Stimulated activated CD4-positive, alpha-beta T cell treated with anti-CD3 and anti-CD28 coated beads, Interleukin-1b, Interleukin-23, amount 100 ng/mL, for 4 hours (primary cell): ENCODE measurements at places on chromosomes 2 and 18.

GRCh38 chr2:202194418-202194817 lies 44.0 kb downstream of the SUMO1 start:
- DNase-seq: no peak

- DNase-seq: no peak
Observed at GRCh38 chr2:174465327-174465726, 21.5 kb downstream of the GPR155 start.

- DNase-seq: no peak
Observed at GRCh38 chr2:69958480-69958879, 3.0 kb downstream of the ASPRV1 start.

GRCh38 chr18:3051718-3052410 lies 38.9 kb upstream of the LPIN2 start:
- DNase-seq: no peak

GRCh38 chr2:117551858-117552257 lies 262.6 kb upstream of the DDX18 start:
- DNase-seq: no peak

DNA sequence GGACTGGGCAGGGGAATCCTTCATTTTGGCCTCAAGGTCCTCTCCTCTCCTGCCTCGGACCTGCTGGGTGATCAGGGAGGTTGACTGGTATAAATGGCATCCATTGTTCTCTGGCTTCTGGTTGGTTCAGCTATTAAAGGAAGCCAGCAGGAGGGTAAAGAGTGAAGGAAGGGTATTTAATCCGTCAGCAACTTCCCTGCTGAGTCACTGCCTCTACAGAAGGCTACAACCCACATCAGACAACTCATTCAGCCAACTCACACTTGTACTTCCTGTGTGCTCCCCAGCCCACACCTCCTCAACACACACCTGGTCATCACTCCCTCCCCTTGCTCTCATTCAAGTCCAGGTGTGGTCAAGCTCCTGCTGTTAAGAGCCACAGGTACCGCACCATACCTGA lies 68.3 kb upstream of the MRPS9 start:
- DNase-seq: no peak

DNA sequence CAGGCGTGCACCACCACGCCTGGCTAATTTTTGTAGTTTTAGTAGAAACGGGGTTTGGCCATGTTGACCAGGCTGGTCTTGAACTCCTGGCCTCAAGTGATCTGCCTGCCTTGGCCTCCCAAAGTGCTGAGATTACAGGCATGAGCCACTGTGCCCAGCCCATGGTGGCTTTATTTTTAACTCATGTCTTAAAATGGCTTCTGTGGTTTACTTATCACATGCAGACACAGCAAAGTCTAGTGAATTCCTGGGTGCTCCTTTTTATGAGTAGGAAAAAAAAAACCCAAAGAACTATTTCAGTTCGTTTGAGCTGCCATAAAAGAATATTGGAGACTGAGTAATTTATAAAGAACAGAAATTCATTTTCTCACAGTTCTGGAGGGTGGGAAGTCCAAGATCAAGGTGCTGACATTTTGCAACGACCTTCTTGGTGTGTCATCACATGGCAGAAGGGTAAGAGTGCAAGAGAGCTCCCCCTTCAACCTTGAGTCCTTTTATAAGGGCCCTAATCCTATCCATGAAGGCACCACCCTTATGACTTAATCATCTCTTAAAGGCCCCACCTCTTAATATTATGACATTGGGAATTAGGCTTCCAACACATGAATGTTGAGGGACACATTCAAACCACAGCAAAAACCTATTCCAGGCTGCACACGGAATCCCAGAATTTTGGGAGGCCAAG lies 12.6 kb upstream of the REL start:
- no peak for DNase-seq

DNA sequence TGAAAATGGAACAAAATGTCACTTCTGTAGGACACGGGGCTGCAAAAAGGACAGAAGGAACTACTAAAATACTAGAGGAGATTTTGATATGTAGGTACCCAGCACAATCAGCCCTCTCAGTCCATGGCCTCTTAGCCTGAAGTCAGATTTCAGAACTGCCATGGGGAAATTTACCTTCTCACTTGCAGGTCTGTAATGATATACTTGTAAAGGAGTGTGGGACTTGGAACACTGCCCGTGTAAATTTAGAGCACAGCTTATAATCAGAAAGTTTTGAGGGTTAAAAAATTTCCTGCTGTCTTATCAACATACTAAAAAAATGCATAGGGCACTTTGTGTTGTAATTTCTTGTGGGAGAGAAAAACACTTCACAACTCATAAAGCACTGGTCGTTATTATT lies 60.6 kb downstream of the ZEB2 start:
- no peak for DNase-seq

DNA sequence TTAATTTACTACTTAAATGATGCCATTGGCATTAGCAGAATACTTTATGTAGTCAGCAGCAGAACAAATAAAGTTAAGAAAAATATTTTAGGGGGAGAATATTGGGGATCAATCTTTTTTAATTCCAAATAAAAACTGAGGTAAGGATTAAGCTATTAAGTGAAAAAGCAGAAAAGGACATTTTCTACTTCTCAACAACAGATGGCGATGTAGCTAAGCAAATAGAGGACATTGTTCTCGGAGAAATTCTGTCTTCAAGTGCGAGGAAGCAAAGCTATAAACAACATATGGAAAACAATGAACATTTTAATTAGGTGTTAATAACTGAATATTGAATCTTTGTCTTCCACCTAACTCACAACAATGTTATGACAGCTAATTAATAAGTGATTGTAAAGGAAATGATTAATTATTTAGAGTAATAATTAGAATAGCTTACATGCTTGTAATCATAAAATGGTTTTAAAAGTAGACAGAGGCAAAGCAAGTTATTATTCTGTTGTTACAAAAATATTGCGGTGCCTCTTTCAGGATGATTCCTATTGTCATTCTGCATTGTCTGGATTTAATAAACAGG lies 32.9 kb upstream of the CCDC93 start:
- DNase-seq: no peak

- peak; percentile 15 for DNase-seq
Observed at GRCh38 chr2:169768262-169768995, 30.2 kb upstream of the SSB start.

- no peak for DNase-seq
Observed at GRCh38 chr2:164498836-164499235, 122.4 kb downstream of the GRB14 start.

GRCh38 chr2:168626647-168627046 lies 170.6 kb downstream of the CERS6 start:
- no peak for DNase-seq

- DNase-seq: no peak
Observed at GRCh38 chr2:240622060-240622411, 3.2 kb upstream of the GPR35 start.

GRCh38 chr2:28630341-28630740 lies 121.3 kb upstream of the PPP1CB start:
- no peak for DNase-seq

- no peak for DNase-seq
Observed at GRCh38 chr2:35787302-35788031, 568.1 kb upstream of the CRIM1 start.

- DNase-seq: no peak
Observed at GRCh38 chr2:118055512-118056164, 32.6 kb upstream of the INSIG2 start.

DNA sequence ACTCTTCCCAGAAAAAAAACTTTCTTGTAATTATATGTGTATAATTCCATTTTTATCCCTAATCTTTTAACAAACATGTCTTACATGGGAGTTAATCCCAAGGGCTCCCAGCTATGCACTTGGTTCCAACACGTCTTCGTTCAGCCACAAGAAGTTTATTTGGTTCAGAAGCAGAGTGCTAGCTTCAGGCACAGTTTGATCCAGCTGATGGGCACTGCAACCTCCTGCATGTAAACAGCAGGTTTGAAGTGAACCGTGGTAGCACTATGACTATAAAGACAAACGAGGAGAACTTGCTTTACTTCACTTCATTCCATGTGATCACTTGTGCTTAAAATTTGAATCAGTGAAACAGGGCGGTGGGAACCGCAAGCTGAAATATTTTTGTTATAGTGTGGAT lies 7.0 kb upstream of the RNASEH1 start:
- no peak for DNase-seq

DNA sequence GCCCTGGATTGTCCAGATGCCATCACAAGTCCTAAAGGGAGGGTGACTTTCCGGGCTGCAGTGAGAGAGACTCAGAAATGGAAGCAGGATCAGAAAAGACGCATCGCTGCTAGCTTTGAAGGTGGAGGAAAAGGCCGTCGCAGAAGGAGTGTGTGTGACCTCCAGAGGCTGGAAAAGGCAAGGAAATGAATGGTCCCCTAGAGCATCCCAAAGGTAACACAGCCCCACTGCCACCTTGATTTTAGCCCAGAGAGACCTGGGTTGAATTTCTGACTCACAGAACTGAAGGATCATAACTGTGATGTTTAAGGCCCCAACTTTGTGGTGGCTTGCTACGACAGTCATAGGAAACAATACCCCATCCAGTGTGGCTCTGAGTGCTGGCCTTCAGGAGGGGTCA lies 8.6 kb upstream of the NCK2 start:
- DNase-seq: no peak

GRCh38 chr18:35185771-35186170 lies 55.1 kb upstream of the ZNF397 start:
- no peak for DNase-seq

DNA sequence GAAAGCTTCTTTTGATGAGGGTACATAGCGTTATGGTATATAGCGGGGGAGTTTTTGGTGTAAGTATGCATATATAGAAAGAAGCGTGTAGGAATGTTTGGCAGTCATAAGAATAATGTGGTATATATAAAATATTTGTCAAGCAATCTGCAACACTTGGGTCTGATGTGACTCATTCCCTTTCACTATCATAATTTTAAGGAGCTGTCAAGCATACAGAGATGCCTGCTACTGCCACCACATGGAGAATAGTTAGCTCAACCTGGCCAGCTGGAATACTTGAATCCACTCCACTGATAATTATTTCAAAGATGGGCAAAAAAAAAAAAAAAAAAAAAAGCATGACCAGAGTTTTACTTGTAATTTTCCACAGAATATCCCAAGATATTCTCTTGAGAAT lies 559.8 kb upstream of the REG3G start:
- DNase-seq: no peak

DNA sequence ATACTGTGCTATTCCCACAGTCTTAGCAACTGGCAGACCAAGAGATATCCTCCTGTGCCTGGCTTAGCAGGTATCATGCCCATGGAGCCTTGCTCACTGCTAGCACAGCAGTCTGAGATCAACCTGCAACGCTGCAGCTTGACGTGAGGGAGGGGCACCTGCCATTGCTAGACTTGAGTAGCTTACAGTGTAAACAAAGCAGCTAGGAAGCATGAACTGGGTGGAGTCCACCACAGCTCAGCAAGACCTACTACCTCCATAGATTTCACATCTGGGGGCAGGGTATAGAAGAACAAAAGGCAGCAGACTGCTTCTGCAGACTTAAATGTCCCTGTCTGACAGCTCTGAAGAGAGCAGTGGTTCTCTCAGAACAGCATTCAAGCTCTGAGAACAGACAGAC lies 74.8 kb downstream of the AKAIN1 start:
- no peak for DNase-seq

GRCh38 chr2:25938345-25938744 lies 44.0 kb downstream of the KIF3C start:
- no peak for DNase-seq

GRCh38 chr18:74040008-74040407 lies 107.6 kb downstream of the FBXO15 start:
- no peak for DNase-seq

DNA sequence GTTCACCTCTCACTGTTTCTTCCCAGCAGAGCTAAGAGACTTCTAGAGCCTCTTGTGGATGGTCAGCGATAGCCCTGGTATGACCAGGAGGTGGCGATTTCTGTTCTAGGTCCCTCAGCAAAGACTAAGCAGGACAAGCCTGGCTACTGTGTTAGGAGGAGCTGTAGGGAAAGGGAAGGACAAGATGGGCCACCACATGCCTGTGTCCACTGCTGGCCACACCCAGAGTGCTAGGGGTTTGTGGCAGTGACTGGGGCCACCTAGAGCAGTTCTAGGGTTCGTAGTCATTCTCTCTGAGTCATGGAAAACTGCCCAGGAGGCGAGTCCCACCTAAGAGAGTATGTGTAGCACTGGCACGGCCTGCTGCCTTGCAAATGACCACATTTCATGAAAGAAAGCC lies 179.4 kb downstream of the ALPK2 start:
- no peak for DNase-seq

GRCh38 chr2:72716601-72717000 lies 109.2 kb downstream of the EXOC6B start:
- DNase-seq: no peak

GRCh38 chr2:71603311-71603811 lies 150.0 kb downstream of the DYSF start:
- DNase-seq: no peak

DNA sequence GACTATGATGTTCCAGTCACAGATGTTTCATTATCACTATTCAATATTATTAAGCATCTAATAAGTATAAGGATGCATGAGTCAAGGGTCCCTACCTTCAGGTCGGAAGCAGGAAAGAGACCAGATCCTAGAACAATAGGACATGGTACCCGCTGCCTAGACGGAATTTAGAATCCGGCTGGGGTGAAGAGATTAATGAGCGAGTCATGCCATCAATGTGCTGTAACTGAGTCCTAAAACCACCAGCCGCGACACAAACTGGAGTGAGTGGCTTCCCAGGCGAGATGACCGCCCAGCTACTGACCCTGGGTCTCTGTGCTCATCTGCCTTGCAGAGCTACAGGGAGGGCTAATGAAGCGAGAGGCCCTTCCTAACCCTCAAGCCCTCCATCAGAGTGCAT lies 73.6 kb downstream of the DNMT3A start:
- DNase-seq: no peak

- DNase-seq: no peak
Observed at GRCh38 chr18:28176948-28177827, at the start of gene CDH2. CDH2 (minus strand) TSS chr18:28177130; CDS start chr18:28177022, 108 bp downstream.

DNA sequence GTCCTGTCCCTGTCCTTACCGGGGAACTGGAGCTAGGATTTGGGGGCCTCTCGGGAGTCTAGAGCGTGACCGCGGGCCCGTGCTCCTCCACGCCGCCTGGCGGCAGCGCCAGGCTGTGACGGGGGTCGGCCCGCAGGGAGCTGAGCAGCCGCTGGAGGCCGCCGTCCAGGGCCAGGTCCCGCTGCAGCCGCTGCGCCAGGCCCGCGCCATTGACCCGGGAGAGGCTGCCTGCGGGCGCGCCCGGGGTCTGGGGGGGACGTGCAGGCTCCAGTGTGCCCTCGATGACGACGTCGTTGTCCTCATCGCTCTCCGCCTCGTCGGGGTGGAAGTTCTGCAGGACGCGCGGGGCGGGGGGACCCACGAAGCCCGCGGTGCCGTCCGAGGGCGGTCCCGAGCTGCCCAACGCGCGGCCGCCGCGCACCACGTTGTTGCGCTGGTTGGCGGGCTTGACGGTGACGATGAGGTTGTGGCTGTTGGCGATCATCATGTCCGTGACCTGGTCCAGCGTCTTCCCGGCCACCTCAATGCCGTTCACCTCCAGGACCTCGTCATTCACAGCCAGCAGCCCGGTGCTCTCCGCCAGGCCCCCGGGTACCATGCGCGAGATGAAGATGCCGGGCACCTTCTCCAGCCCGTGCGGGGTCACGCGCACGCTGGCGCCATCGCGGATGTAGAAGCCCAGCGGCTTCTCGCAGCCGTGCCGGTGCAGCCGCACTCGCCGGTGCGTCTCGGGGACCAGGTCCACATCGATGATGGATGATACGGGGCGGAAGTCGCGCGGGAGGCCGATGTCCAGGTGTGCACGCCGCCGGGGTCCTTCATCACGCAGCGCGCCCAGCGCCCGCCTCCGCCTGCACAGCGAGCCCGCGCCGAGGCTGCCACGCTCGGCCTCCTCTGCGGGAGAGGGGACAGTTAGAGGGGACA lies 50.9 kb downstream of the ADNP2 start:
- peak; percentile 26 for DNase-seq

- no peak for DNase-seq
Observed at GRCh38 chr18:7720395-7720794, 153.3 kb downstream of the PTPRM start.
